A549 treated with CpdA at 1 μM for 4 hours (cell line): ENCODE measurements at places on chromosomes 5 and 9. TPM values are rescaled to one million over a fixed set of nuclear protein-coding genes. Genes with fewer than 3 reads are reported as not detected.

The ANKRD18A gene
- total RNA-seq = 6.6 to 15.7 TPM (median 10.5 TPM) in 5 replicates

The SLC25A48 gene
- 0.13 to 0.17 TPM in 2 of 5 replicates, not detected in the others for total RNA-seq

The FANCC gene
- 10.7 to 11.7 TPM (median 11.4 TPM) in 5 replicates for total RNA-seq

The GRXCR2 gene
- not detected in 5 replicates for total RNA-seq

The EIF4E1B gene
- total RNA-seq = not detected in 5 replicates

The FAM200C gene
- total RNA-seq = 2.0 to 2.6 TPM (median 2.1 TPM) in 5 replicates

The CENPK gene
- 29.7 to 35.5 TPM (median 31.2 TPM) in 5 replicates for total RNA-seq

The RNF183 gene
- not detected in 5 replicates for total RNA-seq

The VDAC1 gene
- 381 to 420 TPM (median 405 TPM) in 5 replicates for total RNA-seq

The CCDC152 gene
- total RNA-seq = not detected in 5 replicates

The PCDHGA3 gene
- total RNA-seq = 0.05 to 0.09 TPM in 2 of 5 replicates, not detected in the others

The NLN gene
- total RNA-seq = 49.0 to 75.8 TPM (median 61.3 TPM) in 5 replicates

The DMRT3 gene
- not detected in 5 replicates for total RNA-seq

The NUTM2F gene
- total RNA-seq = not detected in 5 replicates

The CD274 gene
- total RNA-seq = 2.1 to 2.5 TPM (median 2.2 TPM) in 5 replicates

The FAM81B gene
- not detected in 5 replicates for total RNA-seq

The COL5A1 gene
- total RNA-seq = 33.0 to 64.6 TPM (median 55.0 TPM) in 5 replicates

The TUSC1 gene
- 4.8 to 9.0 TPM (median 7.1 TPM) in 5 replicates for total RNA-seq

The CTSV gene
- total RNA-seq = 12.2 to 15.9 TPM (median 12.9 TPM) in 5 replicates

The SLC6A3 gene
- total RNA-seq = 0.05 to 0.14 TPM (median 0.08 TPM) in 5 replicates

The BTNL3 gene
- not detected in 5 replicates for total RNA-seq

The SPATA31D4 gene
- not detected in 5 replicates for total RNA-seq

The LCN9 gene
- total RNA-seq = not detected in 5 replicates

The PCDHGA11 gene
- total RNA-seq = 0.02 TPM in 1 of 5 replicates, not detected in the others

The SLC45A2 gene
- total RNA-seq = 0.07 to 0.16 TPM in 2 of 5 replicates, not detected in the others

The TMED9 gene
- 277 to 298 TPM (median 279 TPM) in 5 replicates for total RNA-seq
